ENCODE measurements at places on chromosomes 7 and 10.

- DNase-seq: no peak
Measured at GRCh38 chr7:4835398-4836205, 26.2 kb downstream of the PAPOLB start.

- no peak for DNase-seq
Measured at GRCh38 chr7:120436487-120437060, 163.6 kb downstream of the KCND2 start.

- DNase-seq: no peak
Measured at GRCh38 chr7:133275446-133276095, 22.7 kb downstream of the EXOC4 start.

GRCh38 chr10:74150204-74150989 is at the start of gene AP3M1:
AP3M1 (minus strand) TSS chr10:74150828; CDS start chr10:74138379, 12,449 bp downstream.
- peak; percentile 88 for DNase-seq

- DNase-seq: no peak
Measured at GRCh38 chr7:12749069-12749468, 61.6 kb downstream of the ARL4A start.

DNA sequence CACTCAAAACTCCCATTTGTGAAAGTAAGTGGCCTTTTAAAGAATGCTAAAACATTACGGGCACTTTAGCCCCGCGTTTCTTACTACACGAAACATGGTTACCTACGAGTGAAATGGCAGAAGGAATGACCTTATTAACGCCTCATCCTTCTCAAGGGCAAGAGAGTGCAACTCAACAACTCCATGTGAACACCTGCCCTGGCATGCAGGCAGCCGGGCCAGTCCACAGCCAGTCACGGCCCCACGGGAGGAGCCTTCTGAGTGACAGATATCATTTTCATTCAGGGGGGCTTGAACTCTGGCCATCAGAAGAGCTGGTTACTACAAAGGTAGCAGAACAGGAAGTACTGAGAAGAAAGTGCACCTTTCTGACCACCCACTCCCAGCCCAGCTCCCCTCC is 236.1 kb downstream of the PTPRN2 start:
- DNase-seq: no peak

DNA sequence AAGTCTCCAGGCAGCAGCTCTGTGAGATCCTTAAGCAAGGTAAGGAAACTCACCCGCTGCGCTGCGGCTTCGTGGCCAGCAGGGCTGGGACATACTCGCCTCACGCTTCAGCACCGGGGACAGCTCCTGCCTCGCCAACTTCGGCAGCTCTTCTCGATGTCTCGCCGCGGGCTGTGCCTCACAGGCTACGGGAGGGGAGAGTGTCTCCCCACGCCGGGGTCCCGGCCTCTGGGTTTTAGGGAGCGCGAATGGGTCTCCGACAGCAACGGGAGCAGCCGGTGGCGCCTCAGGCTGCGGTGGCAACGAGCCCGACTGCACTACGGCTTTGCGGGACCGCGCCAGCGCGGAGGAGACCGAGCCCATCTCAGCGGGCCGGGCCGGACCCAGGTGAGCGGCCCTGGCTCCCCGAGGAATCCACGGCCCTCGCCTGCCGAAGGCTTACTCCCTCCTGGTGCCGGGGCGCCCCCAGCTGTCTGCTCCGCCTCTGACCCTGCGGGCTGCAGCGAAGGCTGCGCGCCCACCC is 62.4 kb downstream of the LSM5 start:
- DNase-seq: peak; percentile 72
